ENCODE measurements at places on chromosomes 11 and 22.

DNA sequence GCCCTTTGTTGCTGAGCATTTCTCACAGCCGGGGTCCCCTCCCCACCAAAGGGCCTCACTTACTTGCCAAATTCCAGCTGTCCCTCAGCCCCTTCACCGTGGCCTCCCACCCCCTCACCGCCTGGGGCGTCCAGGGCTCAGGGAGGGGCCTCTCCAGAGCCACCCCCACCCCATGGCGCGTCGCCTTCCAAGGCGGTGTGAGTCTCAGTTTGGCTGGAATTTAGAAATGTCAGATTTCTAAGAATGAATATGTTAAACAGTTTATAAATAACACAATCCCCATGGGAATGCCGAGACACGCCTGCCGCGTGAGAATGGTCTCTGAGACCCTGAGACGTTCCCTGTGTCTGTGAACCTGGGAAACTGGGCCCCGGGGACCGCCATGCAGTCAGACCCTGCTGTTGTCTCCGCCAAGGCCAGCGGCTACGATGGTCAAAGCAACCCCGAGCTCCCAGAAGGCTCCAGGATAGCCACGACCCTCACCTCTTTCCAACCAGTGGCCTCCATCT lies 28.9 kb downstream of the CELSR1 start:
- DNase-seq: no peak

GRCh38 chr11:115506954-115507675 lies 2.9 kb upstream of the CADM1 start:
- no peak for DNase-seq

DNA sequence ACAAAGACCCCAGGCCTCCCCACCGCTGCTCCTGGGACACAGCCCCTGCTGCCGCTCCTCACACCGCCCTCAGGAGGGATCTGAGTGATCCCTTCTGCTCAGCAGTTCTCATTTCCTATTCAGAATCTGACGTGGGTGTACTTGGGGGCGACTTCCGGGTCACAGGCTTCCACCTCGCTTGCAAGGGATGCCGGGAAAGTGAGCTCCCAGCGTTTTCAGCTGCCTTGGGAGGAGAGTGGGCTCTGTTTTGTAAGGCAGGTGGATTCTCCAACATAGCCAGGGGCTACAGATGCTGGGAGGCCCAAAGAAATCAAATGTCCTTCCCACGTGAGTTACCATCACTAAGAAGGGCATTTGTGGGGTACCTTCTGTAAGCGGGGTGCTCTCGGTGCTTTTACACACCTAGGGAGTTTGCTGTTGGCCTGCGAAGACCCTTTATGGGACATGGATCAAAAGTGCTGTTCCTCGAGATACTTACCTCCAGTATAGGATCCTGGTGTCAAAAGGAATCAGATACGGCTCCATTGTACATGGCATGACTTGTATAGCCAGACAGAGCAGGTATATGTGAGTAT lies 9.7 kb upstream of the LRRC10B start:
- no peak for DNase-seq

GRCh38 chr11:1034456-1035295 lies 1.8 kb downstream of the MUC6 start:
- DNase-seq: no peak

GRCh38 chr11:12695221-12695794 lies 21.1 kb downstream of the TEAD1 start:
- no peak for DNase-seq

DNA sequence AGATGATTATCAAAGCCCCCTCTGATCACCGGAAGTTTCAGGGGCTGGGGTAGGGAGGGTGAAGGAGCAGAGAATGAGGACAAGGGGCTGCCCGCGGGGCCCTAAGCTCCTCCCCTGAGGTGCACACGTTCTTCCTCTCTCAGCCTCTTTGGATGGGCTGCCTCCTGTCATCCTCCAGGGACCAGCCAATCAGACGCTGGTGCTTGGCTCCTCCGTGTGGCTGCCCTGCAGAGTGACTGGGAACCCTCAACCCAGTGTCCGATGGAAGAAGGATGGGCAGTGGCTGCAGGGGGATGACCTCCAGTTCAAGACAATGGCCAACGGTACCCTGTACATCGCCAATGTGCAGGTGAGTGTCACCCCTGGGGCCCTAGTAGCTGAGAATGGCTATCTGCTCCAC lies 7.5 kb downstream of the ROBO3 start:
- no peak for DNase-seq
